ENCODE measurements at places on chromosomes 5 and 9. TPM values are rescaled to one million over a fixed set of nuclear protein-coding genes. Genes with fewer than 3 reads are reported as not detected.

DNA sequence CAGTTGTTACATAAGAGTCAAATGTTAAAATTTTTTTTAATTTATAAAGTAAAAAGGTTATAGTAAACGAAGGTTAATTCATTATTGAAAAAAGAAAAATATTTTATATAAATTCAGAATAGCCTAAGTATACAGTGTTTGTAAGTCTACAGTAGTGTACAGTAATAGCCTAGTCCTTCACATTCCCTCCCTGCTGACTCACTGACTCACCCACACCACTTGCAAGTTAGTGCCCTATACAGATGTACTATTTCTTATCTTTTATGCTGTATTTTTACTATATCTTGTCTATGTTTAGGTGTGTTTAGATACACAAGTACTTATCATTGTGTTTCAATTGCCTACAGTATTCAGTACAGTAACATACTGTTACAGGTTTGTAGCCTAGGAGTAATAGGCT lies 57.6 kb downstream of the MAMDC2 start:
- DNase-seq: no peak

DNA sequence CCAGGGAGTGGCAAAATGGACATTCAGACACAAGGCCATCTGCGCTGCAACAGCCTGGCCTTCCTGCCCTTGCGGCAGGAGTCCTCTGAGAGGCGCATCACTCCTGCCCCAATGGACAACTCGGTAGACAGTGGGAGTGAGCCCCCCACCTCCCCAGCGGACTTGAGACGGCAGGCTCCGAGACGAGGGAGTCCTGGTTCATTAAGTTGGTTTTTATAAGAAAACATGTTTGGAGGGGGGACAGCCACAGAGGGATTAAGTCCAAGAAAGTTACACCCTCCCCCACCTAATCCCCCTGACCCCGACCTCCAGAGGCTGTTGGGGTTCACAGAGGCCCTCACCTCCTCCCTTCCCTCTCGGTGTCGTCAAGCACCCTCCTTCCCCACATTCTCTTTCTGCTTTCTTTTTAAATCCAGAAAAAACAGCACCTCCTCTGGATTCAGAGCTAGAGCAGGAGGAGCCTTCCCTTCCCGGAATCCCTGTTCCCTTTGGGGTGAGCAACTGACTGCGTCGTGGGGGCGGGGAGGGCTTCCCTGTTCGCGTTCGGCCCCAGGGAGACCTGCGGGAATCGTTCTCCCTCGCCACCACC lies 1.8 kb upstream of the EGR1 start:
- DNase-seq: no peak

SHOC1 gene
- total RNA-seq: not detected

PITX1 gene
- total RNA-seq: 6.3 TPM

DNA sequence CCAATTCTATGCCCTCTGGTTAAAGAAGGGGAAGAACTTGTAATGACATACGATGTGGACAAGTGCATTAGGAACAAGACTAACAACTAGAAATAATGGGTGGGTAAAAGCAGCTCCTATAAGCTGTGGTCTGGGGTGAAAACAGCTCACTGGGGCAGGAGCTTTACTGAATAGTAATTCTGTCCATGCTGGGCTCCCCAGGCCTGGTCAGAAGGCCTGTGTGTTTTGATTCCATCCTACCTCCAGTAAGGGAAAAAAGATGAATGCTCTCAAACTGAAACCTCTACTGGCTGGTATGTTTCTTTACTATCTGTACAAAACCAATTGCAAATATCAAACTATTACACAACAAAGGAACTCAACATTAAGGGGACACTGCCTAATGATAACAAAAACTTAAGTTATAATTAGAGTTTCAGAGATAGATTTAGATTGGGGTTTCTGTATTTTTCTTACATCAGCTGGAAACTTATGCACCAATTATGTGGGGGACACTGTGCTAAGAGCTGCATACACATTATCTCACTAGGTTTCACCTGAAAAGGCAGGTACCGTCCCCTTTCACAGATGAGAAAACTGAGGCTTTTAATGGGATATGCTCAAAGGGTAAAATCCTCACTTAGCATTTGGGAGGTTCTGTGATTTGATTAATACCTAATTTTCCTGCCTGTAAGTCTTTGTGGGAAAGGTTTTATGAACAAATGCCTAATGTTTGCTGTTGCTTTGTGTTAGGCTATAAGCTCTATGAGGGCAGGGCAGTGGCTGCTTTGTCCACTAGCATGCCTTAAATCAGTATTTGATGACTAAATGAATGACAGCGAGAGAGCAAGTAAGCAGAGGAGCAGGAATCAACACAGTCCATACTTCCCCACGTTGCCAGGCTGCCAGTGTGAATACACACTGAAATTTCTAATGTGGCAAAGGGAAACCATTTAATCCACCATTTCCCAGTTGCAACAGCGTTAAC lies 53.6 kb downstream of the ELL2 start:
- no peak for DNase-seq

- no peak for DNase-seq
Observed at GRCh38 chr9:93324191-93324834, 127.2 kb upstream of the FAM120A start.

DNA sequence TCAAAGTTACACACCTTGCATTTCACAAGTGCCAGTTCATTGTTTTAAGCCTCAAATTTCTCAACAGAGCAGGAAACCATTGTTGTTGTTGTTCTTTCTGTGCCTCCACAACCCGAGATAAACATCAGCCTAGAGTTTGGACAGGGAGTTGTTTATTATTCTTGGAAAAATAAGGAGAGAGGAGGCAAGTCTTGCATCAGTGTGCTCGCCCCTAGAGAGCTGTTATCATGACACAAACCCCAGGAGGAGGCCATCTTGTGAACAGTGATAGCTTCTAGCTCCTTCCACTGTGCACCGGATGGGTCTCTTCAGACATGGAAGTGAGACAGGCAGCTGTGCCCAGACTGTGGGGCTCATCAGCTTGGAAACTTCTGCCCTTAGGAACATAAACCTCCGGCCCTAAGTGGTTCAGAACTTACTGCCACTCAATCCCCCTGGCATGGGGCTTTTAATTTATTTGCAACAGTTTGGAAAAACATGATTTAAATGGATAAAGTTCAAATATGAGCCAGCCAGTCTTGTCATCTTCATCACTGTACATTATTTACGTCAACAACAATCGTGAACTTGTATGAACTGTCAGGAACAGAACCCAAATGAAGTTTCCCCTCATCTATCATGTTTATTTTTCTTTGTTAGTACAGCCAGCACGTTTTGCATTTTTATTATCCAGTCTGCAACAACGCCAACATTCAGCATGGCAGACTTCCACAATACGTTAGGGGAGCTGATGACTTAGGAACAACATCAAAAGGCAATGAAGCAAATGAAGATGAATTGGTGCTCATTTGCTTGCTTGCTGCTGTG lies 181.7 kb upstream of the S1PR3 start:
- DNase-seq: no peak

DNA sequence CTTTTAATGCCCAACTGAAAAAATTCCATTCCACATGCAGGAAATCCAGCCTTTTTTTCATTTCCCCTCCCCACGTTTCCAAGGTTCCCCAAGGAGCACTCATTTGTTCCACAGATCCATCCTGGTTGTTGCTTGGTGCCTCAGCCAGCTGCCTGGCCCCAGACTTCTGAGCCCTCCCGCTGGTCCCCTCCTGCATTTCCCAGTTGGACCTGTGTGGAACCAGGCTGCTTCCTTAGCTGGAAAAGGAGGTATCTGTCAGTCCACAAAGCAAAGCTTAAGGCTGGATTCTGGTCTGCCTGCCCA lies 44.8 kb downstream of the ANGPTL2 start:
- peak; percentile 48 for DNase-seq

GRCh38 chr9:108645520-108645919 lies 210.3 kb downstream of the ACTL7B start:
- DNase-seq: no peak

CA9 gene
- total RNA-seq: not detected

SPATA31D4 gene
- not detected for total RNA-seq

DNA sequence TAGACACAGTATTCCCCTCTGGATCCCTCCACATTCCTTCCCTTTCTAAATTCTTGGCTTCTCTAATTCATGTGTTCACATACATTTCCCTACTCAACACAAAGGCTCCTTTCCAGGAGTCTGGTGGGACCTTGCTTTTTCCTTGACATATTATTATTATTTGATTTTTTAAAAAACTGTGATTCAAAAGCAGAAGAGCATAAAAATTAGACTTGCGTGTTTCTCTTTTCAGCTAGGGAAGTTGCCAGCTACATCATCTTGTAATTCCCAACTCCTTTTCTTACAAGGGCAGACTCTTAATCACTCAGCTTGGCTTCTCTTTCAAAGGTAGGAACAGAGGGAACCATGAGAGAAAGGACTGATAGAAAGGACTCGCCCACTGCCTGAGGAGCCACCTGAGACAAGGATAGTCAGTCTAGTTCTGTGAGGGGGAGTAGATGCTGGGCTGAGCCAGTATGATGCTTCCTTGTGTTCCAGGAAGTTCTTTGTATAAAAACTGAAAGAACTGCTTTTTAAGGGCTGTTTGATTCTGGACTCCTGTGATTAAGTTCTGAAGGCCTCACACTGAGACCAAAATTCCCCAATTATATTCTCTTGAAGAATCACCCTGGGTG lies 51.0 kb upstream of the DPYSL3 start:
- DNase-seq: no peak

PCDHA10 gene
- 20.3 TPM for total RNA-seq

DNA sequence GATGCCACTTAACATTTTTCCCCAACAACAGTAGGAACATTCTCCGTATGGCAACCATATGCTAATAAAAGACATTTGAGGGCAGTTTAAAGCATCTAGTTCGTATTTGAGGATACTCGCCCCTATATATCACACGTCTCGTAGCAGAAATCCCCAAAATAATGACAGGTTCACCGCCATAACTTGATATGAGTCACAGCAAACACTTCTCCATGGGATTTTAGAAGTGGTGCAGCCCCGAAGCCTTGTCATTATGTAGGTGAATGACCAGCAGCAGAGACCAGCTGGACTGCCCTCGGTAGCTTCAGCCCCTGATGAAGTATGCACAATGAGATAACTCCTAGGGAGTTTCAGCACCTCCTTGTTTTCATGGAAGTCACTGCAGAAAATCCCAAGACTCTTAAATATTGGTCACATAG lies 2.0 kb downstream of the CTNND2 start:
- no peak for DNase-seq

ACOT12 gene
- 0.74 TPM for total RNA-seq
